ENCODE measurements at places on chromosomes 16 and 17. TPM values are rescaled to one million over a fixed set of nuclear protein-coding genes. Genes with fewer than 3 reads are reported as not detected.

The KRT9 gene
- total RNA-seq: not detected

The ATP1B2 gene
- total RNA-seq: not detected

The WNK4 gene
- 0.34 TPM for total RNA-seq

The YBX2 gene
- 1.1 TPM for total RNA-seq

DNA sequence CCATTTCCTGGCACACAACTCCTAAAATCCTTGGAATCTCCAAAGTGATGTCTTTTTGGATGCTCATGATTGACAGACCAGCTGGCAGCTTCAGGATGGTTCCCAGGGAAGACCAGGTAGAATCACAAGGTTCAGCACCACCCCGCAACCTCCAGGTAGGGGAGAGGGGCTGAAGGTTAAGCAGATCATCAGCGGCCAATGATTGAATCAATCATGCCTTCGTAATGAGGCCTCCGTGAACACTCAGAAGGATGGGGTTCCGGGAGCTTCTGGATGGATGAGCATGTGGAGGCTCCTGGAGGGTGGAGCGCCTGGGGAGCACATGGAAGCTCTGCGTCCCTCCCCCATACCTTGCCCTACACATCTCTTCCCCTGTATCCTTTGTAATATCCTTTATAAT lies 185.9 kb downstream of the SEC14L1 start:
- no peak for DNase-seq

- no peak for DNase-seq
Observed at GRCh38 chr17:10205549-10206185, 7.3 kb upstream of the GAS7 start.

DNA sequence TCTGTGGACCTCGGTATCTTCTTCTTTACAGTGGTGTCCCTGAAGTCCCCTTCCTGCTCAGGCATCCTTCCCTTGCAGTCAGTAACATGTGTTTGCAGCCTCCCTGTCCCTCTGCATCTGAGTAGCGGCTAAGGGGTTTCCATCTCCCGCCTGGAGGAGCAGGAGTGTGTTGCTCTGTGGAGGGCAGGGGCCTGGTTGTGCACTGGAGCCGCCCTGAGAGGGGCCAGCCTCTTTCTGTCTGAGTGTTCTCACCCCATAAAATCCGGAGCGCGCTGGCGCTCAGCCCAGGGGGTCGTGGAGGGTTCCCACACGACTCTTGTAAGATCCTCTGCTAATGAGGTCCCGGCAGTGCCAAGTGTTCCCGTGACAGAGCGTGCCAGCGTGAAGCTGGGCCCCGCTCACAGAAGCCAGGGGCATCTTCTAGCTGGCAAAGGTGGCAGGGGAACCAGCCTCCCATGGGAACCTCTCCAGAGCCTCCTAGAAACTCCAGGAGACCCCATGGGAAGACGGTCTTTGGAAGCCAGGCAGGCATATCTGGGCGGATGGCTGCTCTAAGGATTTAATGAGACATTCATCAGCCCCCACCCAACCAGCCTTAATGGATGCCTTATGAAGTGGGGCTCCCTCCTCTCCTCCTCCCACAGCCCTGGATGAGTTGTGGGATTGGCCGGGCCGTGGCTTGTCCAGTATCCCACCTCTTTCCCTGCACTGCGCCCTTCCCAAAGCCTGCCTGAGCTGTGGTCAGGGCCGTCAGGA lies 91.4 kb upstream of the GSE1 start:
- no peak for DNase-seq

- DNase-seq: peak; percentile 78
Observed at GRCh38 chr16:65769776-65770438, 596.6 kb upstream of the CDH5 start.

DNA sequence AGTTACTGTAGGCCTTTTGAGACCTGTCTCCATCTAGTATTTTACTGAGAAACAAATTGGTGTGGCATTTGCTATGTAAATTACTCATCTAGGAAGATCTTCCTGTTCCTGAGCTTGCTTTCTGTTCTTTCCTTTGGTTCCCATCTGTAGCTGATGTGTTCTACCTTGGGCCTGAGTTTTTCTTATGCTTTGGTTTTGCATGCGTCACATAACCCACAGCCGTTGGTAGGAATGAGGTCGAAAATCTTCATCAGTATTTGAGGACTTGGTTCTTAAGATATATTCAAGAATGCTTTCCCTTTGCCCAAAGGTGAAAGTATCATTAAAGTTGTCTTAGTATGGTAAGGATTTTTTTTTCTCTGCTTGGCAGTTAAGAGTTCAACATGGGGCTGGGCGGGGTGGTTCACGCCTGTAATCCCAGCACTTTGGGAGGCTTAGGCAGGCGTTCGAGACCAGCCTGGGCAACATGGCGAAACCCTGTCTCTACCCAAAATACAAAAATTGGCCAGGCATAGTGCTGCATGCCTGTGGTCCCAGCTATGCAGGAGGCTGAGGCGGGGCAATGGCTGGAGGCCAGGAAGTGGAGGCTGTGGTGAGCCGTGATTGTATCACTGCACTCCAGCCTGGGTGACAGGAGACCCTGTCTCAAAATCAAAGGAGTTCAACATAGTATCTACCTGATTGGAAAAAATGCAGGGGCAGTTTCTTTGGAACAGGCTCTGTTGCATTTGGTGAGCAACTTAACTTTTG lies 28.8 kb downstream of the IST1 start:
- DNase-seq: peak; percentile 54

DNA sequence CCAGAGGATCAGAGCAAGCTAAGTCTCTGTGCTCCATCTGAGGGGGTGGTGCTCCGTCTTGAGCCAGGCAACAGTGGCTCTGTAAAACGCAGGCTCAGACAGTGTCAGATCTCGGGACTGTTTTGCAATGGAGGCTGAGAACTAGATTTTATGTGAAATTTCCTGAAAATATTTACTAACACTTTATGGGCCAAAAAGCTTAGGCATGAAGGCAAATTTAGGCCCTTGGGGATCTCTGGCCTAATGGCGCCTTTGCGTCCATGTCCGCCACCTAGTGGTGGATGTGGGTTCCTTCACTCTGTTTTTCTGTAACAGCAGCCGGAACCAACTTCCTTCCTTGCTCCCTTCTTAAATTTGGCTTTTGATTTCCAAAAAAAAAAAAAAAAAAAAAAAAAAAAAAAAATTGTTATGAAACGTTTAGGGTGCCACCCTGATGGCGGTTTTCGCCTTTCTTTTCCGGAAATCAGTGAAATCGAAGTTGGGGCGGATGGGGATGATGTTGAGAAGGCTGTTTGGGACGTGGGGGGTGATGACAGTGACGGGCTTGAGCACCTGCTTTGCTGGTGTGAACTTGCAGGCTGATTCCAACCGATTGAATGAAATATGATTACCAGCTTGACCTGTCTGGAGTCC lies 14.0 kb upstream of the ELAC2 start:
- peak; percentile 46 for DNase-seq

- DNase-seq: no peak
Observed at GRCh38 chr16:22006636-22007035, 1.3 kb upstream of the MOSMO start.

DNA sequence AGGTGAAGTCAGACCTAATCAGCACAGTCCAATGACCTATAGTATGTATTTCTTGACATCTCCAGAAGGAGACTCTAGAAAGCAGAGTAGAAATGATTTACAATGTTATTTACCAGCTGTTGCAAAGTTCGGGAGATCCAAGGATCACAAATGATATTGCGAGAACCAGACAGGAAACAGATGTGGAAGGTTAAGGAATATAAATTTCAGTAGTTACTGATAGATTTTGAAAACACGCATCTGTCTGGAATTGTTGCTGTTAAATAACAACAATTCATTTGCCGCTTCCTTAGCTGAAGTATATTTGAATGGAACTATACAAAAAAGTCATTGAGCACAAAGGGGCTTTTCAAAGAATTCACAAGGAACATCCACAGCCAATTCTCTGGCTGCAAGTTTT lies 72.0 kb downstream of the STXBP4 start:
- no peak for DNase-seq

DNA sequence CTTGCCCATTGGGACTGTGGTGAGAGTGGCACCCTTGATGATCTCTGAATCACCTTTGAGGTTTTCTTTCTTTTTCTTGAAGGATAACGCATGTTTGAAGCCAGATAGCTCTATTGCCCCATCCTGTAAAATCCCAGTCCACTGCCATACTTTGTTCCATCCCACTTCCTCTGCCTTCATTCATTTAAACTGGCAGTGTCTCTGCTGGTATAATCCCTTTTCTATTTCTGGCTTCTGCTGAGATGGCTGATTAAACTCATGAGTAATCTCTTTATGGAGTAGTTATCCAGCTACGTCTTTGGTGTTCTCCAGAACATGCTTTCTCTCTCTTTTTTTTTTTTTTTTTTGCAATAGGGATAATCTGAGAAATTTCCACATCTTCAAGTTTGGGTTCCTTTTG lies 656.5 kb upstream of the SALL1 start:
- DNase-seq: peak; percentile 61

GRCh38 chr17:53133876-53134275 lies 688.9 kb upstream of the KIF2B start:
- DNase-seq: no peak

DNA sequence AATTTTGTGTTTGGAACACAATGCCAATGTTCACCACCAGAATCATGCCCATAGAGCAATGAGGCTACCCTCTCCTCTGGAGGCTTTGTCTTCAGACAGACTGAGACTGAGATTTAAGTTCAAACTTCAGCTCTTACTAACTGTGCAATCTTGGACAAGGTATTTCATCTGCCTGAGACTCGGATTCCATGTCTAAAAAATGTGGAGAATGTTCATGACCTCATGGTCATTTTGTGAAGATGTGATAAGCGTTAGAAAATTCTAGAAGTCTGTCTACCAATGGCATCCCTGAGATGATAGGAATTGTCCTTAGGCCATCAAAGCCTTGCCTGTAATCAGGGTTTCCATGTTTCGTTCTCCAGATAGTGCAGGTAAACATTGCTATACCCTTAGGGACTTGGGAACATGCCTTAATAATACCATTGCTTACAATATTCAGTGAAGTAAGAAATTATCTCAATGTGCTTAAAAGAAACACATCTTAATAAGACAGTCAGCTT lies 388.2 kb upstream of the MAF start:
- no peak for DNase-seq

DNA sequence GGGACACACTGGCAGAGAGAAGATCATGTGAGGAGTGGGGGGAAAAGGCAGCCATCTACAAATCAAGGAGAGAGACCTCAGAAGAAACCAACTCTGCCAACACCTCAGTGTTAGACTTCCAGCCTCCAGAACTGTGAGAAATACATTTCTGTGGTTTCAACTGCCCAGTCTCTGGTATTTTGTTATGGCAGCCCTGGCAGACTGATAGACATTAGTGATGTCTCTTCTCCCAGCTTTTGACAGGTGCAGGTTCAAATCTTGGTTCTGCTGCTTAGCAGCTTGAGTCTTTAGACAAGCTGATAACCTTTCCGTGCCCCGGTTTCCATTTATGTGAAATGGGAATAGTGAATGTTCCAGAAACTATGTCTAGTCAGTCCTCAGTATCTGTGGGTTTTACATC lies 199.5 kb downstream of the SNX29 start:
- no peak for DNase-seq

GRCh38 chr17:80861418-80861815 lies 130.2 kb upstream of the CHMP6 start:
- no peak for DNase-seq

GRCh38 chr17:50565402-50566350 lies 5.2 kb downstream of the CACNA1G start:
- no peak for DNase-seq

DNA sequence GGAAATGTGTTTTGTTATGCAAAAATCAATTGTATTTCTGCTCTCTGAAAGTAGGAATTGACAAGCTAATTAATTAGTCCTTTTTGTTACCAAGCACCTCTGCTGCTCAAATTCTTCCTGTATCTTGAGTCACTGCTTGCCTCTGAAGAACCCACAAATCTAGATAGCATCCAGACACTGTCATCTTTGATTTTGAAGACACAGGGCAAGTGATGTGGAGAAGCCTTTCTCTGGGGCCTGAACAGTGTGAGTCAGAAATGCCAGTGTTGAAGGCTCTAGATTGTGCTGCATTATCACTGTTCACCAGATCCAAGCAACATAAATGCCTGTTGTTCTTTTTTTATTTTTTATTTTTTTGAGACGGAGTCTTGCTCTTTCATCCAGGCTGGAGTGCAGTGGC lies 10.9 kb upstream of the ST6GALNAC1 start:
- no peak for DNase-seq

GRCh38 chr17:70105641-70106040 lies 30.6 kb downstream of the KCNJ16 start:
- no peak for DNase-seq

- DNase-seq: peak; percentile 45
Observed at GRCh38 chr16:70298988-70299938, at the start of gene DDX19B. Gene DDX19B, plus strand, starts transcription at chr16:70299186. Its CDS starts 112 bp downstream, at chr16:70299298.

- no peak for DNase-seq
Observed at GRCh38 chr17:80262291-80262690, 1.6 kb downstream of the RNF213 start.

DNA sequence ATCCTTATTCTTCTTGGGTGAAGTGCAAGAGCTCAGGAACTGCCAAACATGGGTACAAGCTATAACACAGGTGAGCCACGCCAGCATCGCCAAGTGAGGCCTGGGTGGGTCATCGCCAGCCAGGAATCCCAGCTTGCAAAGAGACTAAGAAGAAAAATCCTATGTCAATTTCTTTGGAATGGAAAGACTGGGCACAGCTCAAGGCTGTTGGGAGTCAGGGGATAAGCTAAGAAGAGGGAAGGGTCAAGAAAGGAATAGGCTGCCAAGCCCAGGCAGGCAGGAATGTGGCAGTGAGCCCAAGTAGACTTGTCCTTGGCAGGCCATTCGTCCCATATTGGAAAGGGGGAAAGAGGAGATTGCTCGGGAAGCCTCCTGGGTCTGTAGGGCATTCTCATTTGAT lies 191.4 kb upstream of the CDH5 start:
- no peak for DNase-seq

GRCh38 chr17:69492410-69493071 lies 78.0 kb downstream of the MAP2K6 start:
- DNase-seq: peak; percentile 60
